ENCODE measurements at places on chromosomes 3 and 15.

GRCh38 chr15:66702787-66703539 lies 927 bp downstream of the SMAD6 start:
- peaks cover 62% of the 10 kb centered on the region for H3K4me1 ChIP-seq
- peak overlapping the region; percentile 90 for H3K27ac ChIP-seq
- H3K27me3 ChIP-seq: peaks cover 20% of the 10 kb centered on the region
- H3K4me3 ChIP-seq: peak overlapping the region; percentile 87
- DNase-seq: peak; percentile 71
- no peaks in the 10 kb centered on the region for H3K36me3 ChIP-seq

DNA sequence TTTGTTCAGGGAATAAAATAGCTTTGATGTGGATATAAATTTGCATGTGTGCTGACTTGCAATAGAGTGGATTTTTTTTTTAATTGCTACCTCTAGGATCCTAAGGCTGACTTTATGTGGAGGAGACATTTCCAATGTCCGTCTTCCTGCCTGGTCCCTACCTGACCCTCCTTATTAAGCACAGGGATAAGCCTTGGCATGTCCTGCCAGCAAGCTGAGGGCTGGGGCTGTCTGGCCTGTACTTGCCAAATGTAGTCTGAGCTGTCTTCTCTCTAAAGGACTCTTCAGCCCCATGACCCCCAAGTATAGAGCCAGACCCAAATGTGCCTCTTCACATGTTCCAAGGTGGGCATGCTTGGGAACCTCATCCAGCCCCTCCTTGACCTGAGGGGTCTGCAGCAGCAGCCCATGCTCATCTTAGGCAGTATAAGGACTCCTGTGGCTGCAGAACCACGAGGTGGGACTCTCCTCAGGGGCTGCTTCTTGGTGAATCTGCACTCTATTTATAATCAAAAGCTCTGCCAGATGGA lies 88.8 kb downstream of the CACNA1D start:
- H3K27me3 ChIP-seq: no peaks in the 10 kb centered on the region
- H3K4me1 ChIP-seq: no peaks in the 10 kb centered on the region
- no peaks in the 10 kb centered on the region for H3K36me3 ChIP-seq
- H3K27ac ChIP-seq: no peak overlapping the region
- no peak overlapping the region for H3K4me3 ChIP-seq
- DNase-seq: no peak

DNA sequence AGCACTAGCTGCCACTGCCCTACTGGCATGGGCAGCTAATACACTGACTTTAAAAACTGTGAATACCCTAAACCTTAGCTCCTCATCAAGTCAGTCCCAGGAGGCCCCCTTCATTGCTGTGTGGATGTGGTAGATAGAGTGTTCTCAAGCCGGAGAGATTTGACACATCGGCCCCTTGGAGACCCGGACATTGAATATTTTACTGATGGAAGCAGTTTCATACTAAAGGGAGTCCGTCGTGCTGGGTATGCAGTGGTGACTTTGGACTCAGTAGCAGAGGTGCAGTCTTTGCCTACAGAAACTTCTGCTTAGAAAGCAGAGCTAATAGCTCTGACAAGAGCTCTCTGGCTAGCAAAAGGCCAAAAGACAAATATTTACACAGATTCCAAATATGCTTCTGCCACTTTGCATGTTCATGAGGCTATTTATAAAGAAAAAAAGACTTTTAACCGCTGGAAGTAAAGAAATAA lies 17.5 kb downstream of the CCR4 start:
- H3K4me3 ChIP-seq: no peak overlapping the region
- no peak for DNase-seq
- no peaks in the 10 kb centered on the region for H3K36me3 ChIP-seq
- no peaks in the 10 kb centered on the region for H3K27me3 ChIP-seq
- no peak overlapping the region for H3K27ac ChIP-seq

DNA sequence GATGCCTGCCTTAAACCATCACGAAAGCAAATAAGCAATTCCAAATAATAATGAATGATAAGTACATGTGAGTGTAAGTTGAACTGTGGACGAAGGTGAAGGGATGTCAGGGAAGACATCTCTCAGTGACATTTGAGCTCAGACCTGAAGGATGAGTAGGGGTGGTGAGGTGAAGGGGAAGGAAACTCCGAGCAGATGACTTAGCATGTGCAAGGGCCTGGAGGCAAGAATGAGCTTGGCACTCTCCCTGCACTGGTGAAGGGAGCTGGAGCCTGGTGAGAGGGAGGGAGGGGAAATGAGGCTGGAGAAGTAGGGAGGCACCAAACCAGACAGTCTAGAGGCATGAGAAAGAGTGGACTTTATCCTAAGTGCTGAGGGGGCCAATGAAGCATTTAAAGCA lies 84.3 kb downstream of the MTHFS start:
- no peak overlapping the region for H3K27ac ChIP-seq
- peaks cover 19% of the 10 kb centered on the region for H3K4me1 ChIP-seq
- no peak overlapping the region for H3K4me3 ChIP-seq
- no peaks in the 10 kb centered on the region for H3K27me3 ChIP-seq

- H3K4me1 ChIP-seq: peaks cover 15% of the 10 kb centered on the region
- H3K36me3 ChIP-seq: no peaks in the 10 kb centered on the region
- DNase-seq: peak; percentile 77
- no peaks in the 10 kb centered on the region for H3K27me3 ChIP-seq
- no peak overlapping the region for H3K4me3 ChIP-seq
Measured at GRCh38 chr3:28667646-28668621, 319.3 kb upstream of the AZI2 start.

- peaks cover 5% of the 10 kb centered on the region for H3K27me3 ChIP-seq
- H3K4me1 ChIP-seq: peaks cover 12% of the 10 kb centered on the region
- no peak overlapping the region for H3K4me3 ChIP-seq
- no peak overlapping the region for H3K27ac ChIP-seq
Measured at GRCh38 chr3:142972092-142972753, 8.7 kb upstream of the PAQR9 start.

All from stomach (tissue), 19 donors.